Hair follicular keratinocyte (primary cell): ENCODE measurements at places on chromosomes 3 and 15. TPM values are rescaled to one million over a fixed set of nuclear protein-coding genes. Genes with fewer than 3 reads are reported as not detected.

Gene KCNAB1
- total RNA-seq: not detected in 2 replicates

Gene ZNF774
- total RNA-seq: 1.7 and 2.9 TPM in 2 replicates

Gene PLSCR4
- 1.3 and 3.8 TPM in 2 replicates for total RNA-seq

Gene SEMA3B
- total RNA-seq: 3.5 and 8.4 TPM in 2 replicates

Gene MANF
- 278 and 296 TPM in 2 replicates for total RNA-seq

Gene ZNF80
- not detected in 2 replicates for total RNA-seq

Gene KCNMB3
- total RNA-seq: 0.11 and 0.16 TPM in 2 replicates

Gene RASL12
- 1.1 TPM in 1 of 2 replicates, not detected in the other for total RNA-seq

Gene MESD
- 22.7 and 28.3 TPM in 2 replicates for total RNA-seq

Gene COPB2
- total RNA-seq: 93.8 and 114 TPM in 2 replicates

Gene KBTBD13
- total RNA-seq: not detected in 2 replicates

Gene NPAP1
- not detected in 2 replicates for total RNA-seq

Gene GLDN
- not detected in 2 replicates for total RNA-seq

Gene NTRK3
- total RNA-seq: not detected in 2 replicates

Gene PLIN1
- 0.08 and 0.42 TPM in 2 replicates for total RNA-seq

Gene TUSC7
- not detected in 2 replicates for total RNA-seq

Gene WNT5A
- total RNA-seq: 25.1 and 45.3 TPM in 2 replicates

Gene OXTR
- total RNA-seq: 0.16 and 0.61 TPM in 2 replicates

Gene NR2E3
- total RNA-seq: not detected in 2 replicates

Gene BFSP2
- total RNA-seq: not detected in 2 replicates

Gene RAD51
- total RNA-seq: 4.2 and 15.0 TPM in 2 replicates

Gene GPR27
- 0.08 and 0.11 TPM in 2 replicates for total RNA-seq

Gene KLHL6
- 0.16 TPM in 1 of 2 replicates, not detected in the other for total RNA-seq

Gene MYEF2
- total RNA-seq: 0.70 and 3.8 TPM in 2 replicates

Gene CCDC80
- total RNA-seq: 10.3 and 11.7 TPM in 2 replicates

Gene LRTM1
- total RNA-seq: not detected in 2 replicates

Gene TMEM43
- 81.9 and 111 TPM in 2 replicates for total RNA-seq

Gene COL6A5
- not detected in 2 replicates for total RNA-seq

Gene STARD9
- 1.2 and 1.7 TPM in 2 replicates for total RNA-seq

Gene ROPN1
- not detected in 2 replicates for total RNA-seq

Gene CATSPER2
- total RNA-seq: 0.46 and 0.78 TPM in 2 replicates

Gene PATL2
- total RNA-seq: not detected in 2 replicates

Gene FEZF2
- total RNA-seq: not detected in 2 replicates

Gene TUBGCP5
- 8.6 and 14.9 TPM in 2 replicates for total RNA-seq

Gene ESYT3
- total RNA-seq: 0.65 and 1.5 TPM in 2 replicates

Gene PAQR9
- total RNA-seq: not detected in 2 replicates

Gene SCN11A
- total RNA-seq: not detected in 2 replicates

Gene RBP2
- total RNA-seq: not detected in 2 replicates

Gene AP2M1
- total RNA-seq: 241 and 285 TPM in 2 replicates

Gene BMF
- total RNA-seq: 0.04 and 0.08 TPM in 2 replicates

Gene PIERCE2
- 1.1 and 3.5 TPM in 2 replicates for total RNA-seq

Gene C3orf22
- not detected in 2 replicates for total RNA-seq

Gene FBLN2
- 0.86 and 2.3 TPM in 2 replicates for total RNA-seq

Gene GOLGA8J
- not detected in 2 replicates for total RNA-seq

Gene EXD1
- total RNA-seq: 0.57 TPM in 1 of 2 replicates, not detected in the other

Gene PHC3
- 7.1 and 14.6 TPM in 2 replicates for total RNA-seq

Gene SYNM
- total RNA-seq: 0.78 and 1.7 TPM in 2 replicates
